ENCODE measurements at places on chromosomes 12 and 14.

DNA sequence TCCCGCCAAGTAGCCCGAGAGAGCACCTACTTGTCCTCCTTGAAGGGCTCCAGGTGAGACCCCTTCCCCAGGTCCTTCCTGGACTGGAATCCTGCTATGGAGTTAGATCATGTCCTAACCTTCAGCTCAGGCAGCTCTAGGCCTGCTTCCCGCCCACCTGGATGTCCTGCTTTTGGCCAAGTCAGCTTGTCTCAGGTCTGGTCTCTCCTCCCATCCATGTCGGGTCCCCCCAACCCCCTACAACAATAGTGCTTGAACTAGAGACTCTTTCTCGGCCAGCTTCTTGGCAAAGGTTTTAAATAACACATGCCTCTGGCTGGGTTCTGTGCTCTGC is 3.6 kb downstream of the NAB2 start:
- no peak for DNase-seq

- DNase-seq, result no peak
These were observed 185.7 kb downstream of the PRKD1 start for GRCh38 chr14:29741909-29742401.

- DNase-seq, result no peak
These were observed 11.8 kb downstream of the OTUB2 start for GRCh38 chr14:94037954-94038353.

- no peak for DNase-seq
These were observed 14.6 kb upstream of the EIF5 start for GRCh38 chr14:103319422-103319821.

DNA sequence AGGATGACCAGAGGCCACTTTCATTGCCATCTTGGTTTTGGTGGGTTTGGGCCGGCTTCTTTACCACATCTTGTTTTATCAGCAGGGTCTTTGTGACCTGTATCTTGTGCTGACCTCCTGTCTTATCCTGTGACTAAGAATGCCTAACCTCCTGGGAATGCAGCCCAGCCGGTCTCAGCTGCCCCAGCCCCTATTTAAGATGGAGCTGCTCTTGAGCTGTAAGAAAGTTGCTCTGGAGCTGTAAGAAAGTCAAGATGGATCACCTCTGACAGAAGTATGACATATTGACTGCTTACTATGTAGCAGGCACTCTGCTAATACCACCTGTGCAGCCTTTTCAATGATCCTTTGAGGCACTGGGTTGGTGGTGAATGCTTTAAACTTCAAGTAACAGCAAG is 52.1 kb downstream of the RIN3 start:
- DNase-seq, result no peak

GRCh38 chr14:51056421-51056820 is 38.5 kb downstream of the TRIM9 start:
- no peak for DNase-seq

GRCh38 chr14:67313153-67313552 is 46.5 kb downstream of the ATP6V1D start:
- DNase-seq, result no peak

- DNase-seq, result no peak
These were observed 53.9 kb downstream of the SMUG1 start for GRCh38 chr12:54134850-54135249.

- no peak for DNase-seq
These were observed 221.0 kb downstream of the EMP1 start for GRCh38 chr12:13417516-13417915.
